ENCODE measurements at places on chromosomes 13 and 19. TPM values are rescaled to one million over a fixed set of nuclear protein-coding genes. Genes with fewer than 3 reads are reported as not detected.

ZNF793 gene
- polyA plus RNA-seq: 0.81 TPM

LGALS14 gene
- not detected for polyA plus RNA-seq

DNA sequence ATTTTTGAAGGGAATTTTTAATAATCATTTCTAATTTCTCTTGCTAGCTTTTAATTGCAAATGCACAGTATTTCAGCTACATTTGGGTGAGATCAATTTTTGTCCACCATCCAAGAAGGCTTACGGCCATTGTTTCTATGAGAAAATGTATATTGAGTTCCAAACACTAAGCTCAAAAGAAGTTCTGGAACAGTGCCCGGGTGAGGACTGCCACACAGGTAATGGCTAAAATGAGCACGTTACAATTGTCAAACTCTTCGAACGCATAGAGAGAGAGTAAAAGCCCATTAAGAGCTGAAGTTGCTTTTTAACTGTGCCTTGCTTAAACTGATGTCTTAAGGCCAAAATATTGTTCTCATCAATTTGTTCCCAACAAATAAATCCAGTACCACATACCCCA is 755.0 kb downstream of the DIAPH3 start:
- DNase-seq: peak; percentile 31
- no peaks in the 10 kb centered on the region for H3K36me3 ChIP-seq
- H3K27ac ChIP-seq: peak overlapping the region; percentile 61
- H3K27me3 ChIP-seq: no peaks in the 10 kb centered on the region
- H3K4me1 ChIP-seq: peaks cover 12% of the 10 kb centered on the region
- H3K4me3 ChIP-seq: no peak overlapping the region

ZNF71 gene
- polyA plus RNA-seq: 3.1 TPM

VAV1 gene
- polyA plus RNA-seq: 1.7 TPM

DNA sequence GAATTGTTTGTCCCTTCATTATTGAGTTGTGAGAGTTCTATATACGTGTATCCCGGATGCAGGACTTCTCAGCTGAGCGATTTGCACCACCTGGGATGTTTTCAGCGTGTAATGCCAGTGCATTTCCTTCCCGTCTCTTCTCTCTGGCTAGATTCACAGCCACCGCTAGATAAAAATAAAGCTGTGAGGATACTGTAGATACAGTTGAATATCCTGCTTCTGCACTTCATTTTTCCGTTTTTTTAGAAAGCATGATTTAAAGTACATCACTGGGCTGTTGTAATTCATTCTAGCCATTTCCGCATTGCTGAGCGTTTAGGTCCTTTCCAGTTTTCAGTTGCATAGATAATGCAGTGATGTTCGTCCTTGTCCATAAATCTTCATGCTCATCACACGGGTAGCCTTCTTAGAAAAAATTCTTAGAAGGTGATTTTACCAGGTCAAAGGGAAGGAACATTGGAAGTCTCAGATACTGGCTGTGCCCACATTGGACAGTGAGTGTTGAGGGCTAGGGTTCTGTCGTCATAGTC is 14.7 kb downstream of the PPP1R37 start:
- H3K4me3 ChIP-seq: no peak overlapping the region
- no peak overlapping the region for H3K27ac ChIP-seq
- peaks cover 36% of the 10 kb centered on the region for H3K4me1 ChIP-seq
- H3K27me3 ChIP-seq: no peaks in the 10 kb centered on the region
- H3K36me3 ChIP-seq: no peaks in the 10 kb centered on the region
- DNase-seq: no peak

AP1M2 gene
- 112 TPM for polyA plus RNA-seq

GRCh38 chr19:17330262-17331044 is 4.2 kb downstream of the ANO8 start:
- no peak overlapping the region for H3K27ac ChIP-seq
- no peak for DNase-seq
- peaks cover 36% of the 10 kb centered on the region for H3K27me3 ChIP-seq
- H3K36me3 ChIP-seq: peaks cover 5% of the 10 kb centered on the region
- H3K4me3 ChIP-seq: no peak overlapping the region

PDE4A gene
- polyA plus RNA-seq: 11.0 TPM

ZNF329 gene
- 3.4 TPM for polyA plus RNA-seq

GRCh38 chr19:12783291-12783848 is 7.9 kb upstream of the JUNB start:
- H3K36me3 ChIP-seq: no peaks in the 10 kb centered on the region
- peaks cover 96% of the 10 kb centered on the region for H3K4me1 ChIP-seq
- peak overlapping the region; percentile 100 for H3K27ac ChIP-seq
- peak overlapping the region; percentile 49 for H3K4me3 ChIP-seq

GRCh38 chr19:5628919-5629481 is 6.1 kb downstream of the SAFB start:
- H3K4me1 ChIP-seq: peaks cover 99% of the 10 kb centered on the region
- no peaks in the 10 kb centered on the region for H3K27me3 ChIP-seq
- no peak overlapping the region for H3K4me3 ChIP-seq
- H3K36me3 ChIP-seq: peaks cover 65% of the 10 kb centered on the region
- no peak for DNase-seq
- H3K27ac ChIP-seq: peak overlapping the region; percentile 39

DNA sequence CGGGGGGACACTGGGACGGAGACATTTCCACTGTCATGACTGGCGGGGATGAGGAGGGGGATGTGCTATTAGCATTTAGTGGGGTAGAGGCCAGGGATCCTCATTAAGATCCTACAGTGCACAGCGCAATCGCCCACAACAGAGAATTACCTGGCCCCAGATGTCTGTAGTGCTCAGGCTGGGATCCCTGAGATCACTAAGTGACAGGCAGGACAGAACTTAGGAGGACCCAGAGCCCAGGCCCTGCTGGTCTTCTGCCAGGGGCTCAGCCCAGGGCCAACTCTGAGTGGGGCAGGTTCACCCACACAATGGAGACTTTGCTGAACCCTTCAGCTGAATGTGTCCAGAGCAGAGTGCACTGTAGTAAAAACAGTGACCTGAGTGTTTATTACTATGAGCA is 4.6 kb downstream of the RANBP3 start:
- H3K4me3 ChIP-seq: no peak overlapping the region
- no peak for DNase-seq
- peaks cover 69% of the 10 kb centered on the region for H3K4me1 ChIP-seq
- no peaks in the 10 kb centered on the region for H3K27me3 ChIP-seq
- H3K36me3 ChIP-seq: no peaks in the 10 kb centered on the region

- DNase-seq: peak; percentile 8
- H3K4me3 ChIP-seq: no peak overlapping the region
- H3K27ac ChIP-seq: no peak overlapping the region
These were observed 66.1 kb upstream of the DIAPH3 start for GRCh38 chr13:60229708-60230272.

DNA sequence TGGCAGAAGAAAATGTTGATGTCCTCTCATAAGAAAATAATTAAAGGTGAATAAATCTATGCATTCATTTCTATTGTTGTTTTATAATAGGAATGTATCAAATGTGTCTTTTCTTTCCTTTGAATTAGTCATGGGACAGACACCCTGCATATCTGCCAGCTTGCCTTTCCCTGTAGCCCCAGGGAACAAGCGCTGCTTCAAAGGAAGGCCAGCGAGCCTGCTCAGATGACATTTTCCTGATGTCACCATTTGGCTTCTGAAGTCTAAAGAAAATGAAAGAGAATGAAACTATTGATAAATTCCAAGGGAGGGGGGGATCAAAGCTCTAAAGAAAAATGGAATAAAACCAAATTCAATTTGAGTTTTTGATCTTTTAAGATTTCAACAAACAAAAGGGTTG is 574.8 kb downstream of the IRS2 start:
- H3K27ac ChIP-seq: no peak overlapping the region
- DNase-seq: peak; percentile 29
- no peaks in the 10 kb centered on the region for H3K36me3 ChIP-seq
- no peak overlapping the region for H3K4me3 ChIP-seq
- no peaks in the 10 kb centered on the region for H3K4me1 ChIP-seq

DNA sequence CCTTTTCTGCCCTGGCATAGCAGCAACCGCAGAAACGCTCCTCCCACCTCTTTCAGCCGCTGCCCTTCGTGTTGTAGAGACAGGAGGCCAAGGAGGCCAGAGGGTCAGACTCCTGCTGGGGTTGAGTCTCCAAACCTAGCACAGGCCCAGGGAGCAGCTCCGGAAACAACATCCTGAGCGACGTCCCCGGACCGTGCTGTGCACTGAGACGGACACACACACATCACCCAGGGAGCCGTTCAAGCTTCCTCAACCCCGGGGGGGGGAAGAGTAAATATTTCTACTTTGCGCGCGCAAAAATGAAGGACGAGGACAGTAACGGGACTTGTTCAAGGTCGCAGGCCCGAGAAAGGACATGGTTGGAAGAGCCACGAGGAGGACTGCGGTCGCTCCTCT is 657 bp downstream of the ZNF550 start:
- no peaks in the 10 kb centered on the region for H3K27me3 ChIP-seq
- peak; percentile 55 for DNase-seq
- peak overlapping the region; percentile 87 for H3K4me3 ChIP-seq
- peaks cover 23% of the 10 kb centered on the region for H3K36me3 ChIP-seq
- peak overlapping the region; percentile 73 for H3K27ac ChIP-seq

DNA sequence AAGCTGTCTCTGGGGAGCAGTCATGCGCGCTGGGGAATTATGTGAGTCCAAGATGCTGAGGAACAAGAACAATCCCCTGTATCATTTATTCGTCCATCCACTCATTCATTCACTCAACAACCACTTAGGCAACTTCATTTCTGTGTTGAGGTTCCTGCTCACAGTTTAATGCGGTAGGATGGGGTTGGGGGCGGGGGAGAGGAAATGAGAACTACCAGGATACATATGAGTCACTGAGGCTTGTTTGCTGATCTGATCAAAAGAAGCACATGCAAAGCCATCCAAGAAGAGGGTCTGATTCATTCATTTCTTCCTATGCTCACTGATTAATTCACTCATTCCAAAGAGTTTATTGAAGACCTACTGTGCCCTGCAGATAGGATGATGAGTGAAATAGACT is 20.9 kb downstream of the ZNF536 start:
- H3K27me3 ChIP-seq: no peaks in the 10 kb centered on the region
- no peaks in the 10 kb centered on the region for H3K4me1 ChIP-seq
- no peak overlapping the region for H3K27ac ChIP-seq
- H3K36me3 ChIP-seq: no peaks in the 10 kb centered on the region
- DNase-seq: no peak

- H3K27ac ChIP-seq: no peak overlapping the region
- DNase-seq: no peak
- H3K36me3 ChIP-seq: no peaks in the 10 kb centered on the region
These were observed 6.1 kb downstream of the NAPSA start for GRCh38 chr19:50359328-50359818.

SH2D3A gene
- 23.6 TPM for polyA plus RNA-seq

GRCh38 chr19:45773384-45773783 is 4.3 kb upstream of the SIX5 start:
- DNase-seq: peak; percentile 71
- H3K4me3 ChIP-seq: no peak overlapping the region
- H3K27ac ChIP-seq: peak overlapping the region; percentile 91
- peaks cover 25% of the 10 kb centered on the region for H3K27me3 ChIP-seq

SELENOV gene
- not detected for polyA plus RNA-seq

NLRP7 gene
- polyA plus RNA-seq: not detected

FUT1 gene
- 7.2 TPM for polyA plus RNA-seq

SPRED3 gene
- 0.12 TPM for polyA plus RNA-seq

EMP3 gene
- 53.7 TPM for polyA plus RNA-seq

CYP2S1 gene
- polyA plus RNA-seq: 19.9 TPM

- DNase-seq: peak; percentile 53
- H3K4me1 ChIP-seq: peaks cover 9% of the 10 kb centered on the region
- H3K27me3 ChIP-seq: no peaks in the 10 kb centered on the region
- H3K4me3 ChIP-seq: no peak overlapping the region
- no peaks in the 10 kb centered on the region for H3K36me3 ChIP-seq
These were observed 11.4 kb downstream of the FCHO1 start for GRCh38 chr19:17762505-17763229.

ZNF155 gene
- polyA plus RNA-seq: 3.8 TPM

ASF1B gene
- polyA plus RNA-seq: 11.0 TPM

DNA sequence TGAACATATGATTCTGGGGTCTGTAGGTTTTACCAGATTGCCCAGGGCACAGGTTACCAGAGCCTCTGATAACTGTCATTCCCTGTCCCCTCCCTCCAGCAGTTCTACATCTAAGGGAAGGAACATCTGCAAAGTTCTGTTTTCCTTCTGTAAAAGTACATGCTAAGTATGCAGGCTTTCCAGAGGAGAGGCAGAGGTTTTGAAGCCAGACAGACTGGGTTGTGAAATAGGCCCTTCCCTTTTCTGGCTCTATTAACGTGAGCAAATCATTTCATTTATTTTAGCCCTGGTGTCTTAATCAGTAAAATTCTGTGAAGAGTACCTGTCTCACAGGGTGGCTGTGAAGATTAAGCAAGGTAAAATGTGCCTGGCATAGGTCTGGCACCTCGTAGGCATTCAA is 66.1 kb upstream of the C1QTNF9 start:
- H3K27me3 ChIP-seq: no peaks in the 10 kb centered on the region
- DNase-seq: no peak
- H3K4me3 ChIP-seq: no peak overlapping the region
- H3K27ac ChIP-seq: no peak overlapping the region
- no peaks in the 10 kb centered on the region for H3K4me1 ChIP-seq

BRME1 gene
- 1.7 TPM for polyA plus RNA-seq

GRCh38 chr13:51785712-51786424 is 18.1 kb downstream of the DHRS12 start:
- peak overlapping the region; percentile 29 for H3K27ac ChIP-seq
- peaks cover 21% of the 10 kb centered on the region for H3K4me1 ChIP-seq
- no peaks in the 10 kb centered on the region for H3K36me3 ChIP-seq
- H3K27me3 ChIP-seq: no peaks in the 10 kb centered on the region

Measured in stomach (tissue), 19 donors.